Inflammatory macrophage (primary cell): ENCODE measurements at places on chromosomes 2 and 18.

GRCh38 chr2:124320051-124320688, 295.1 kb downstream of the CNTNAP5 start:
- DNase-seq: no peak

GRCh38 chr18:50611529-50611941, 51.6 kb downstream of the MAPK4 start:
- DNase-seq: no peak

GRCh38 chr18:36089001-36089400, 21.6 kb upstream of the RPRD1A start:
- DNase-seq: no peak

GRCh38 chr18:25326361-25326952, 25.5 kb downstream of the ZNF521 start:
- DNase-seq: no peak

DNA sequence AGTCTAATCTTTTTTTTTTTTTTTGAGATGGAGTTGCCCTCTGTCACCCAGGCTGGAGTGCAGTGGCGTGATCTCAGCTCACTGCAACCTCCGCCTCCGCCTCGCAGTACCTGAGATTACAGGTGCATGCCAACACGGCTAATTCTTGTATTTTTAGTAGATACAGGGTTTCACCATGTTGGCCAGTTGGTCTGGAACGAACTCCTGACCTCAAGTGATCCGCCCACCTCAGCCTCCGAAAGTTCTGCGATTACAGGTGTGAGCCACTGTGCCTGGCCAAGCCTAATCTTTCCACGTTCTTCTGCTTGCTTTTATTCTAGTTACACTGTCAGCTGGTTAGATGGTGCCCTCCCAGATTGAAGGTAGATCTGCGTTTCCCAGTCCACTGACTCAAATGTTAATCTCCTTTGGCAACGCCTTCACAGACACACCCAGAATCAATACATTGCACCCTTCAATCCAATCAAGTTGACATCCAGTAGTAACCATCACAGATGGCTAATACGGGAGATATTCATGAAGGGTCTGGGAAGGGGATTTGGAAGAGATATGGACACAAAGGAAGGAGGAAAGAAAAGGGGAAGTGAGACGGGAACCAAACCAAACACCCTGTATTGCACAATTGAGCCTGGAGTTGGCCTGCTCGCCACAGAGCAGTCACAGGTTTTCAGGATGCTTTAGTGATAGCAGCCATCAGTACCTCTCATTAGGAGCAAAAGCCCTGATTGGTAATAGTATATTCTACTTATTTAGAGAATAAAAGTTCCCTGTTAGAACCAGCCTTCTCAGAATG, 229.8 kb downstream of the PIK3C3 start:
- DNase-seq: no peak

GRCh38 chr2:239460780-239461179, 60.0 kb upstream of the HDAC4 start:
- DNase-seq: no peak

DNA sequence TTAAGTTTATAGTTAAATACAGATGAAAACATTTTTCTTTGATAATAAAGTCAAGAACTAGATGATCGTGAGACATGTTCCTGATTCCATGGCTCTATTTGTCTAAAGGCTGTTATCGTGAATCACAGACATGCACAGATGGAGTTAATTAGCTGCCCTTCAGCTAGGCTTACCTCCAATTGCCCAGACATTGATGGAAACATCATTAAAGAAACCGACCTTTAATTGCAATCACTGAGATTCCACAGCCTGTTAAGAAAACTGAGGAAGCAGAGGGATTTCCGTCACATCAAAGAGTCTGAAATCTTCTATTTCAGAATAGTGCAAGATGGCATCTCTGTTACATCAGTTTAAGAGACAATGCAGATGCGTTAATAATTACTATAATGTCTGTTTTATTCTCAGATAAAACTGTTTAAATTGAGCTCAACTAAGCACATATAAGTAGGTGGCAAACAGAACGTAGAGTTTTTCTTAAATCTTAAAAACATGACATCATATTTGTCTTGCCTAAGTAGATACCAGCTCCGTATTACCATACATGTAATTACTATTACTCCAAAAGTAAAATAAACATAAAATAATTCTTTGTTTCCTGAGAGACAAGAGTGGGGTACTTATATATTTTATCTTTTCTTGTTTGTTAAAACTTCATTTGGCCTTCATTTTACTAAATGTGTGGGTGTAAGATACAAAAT, 23.9 kb upstream of the CRACDL start:
- no peak for DNase-seq

- DNase-seq: no peak
Measured at GRCh38 chr18:51666763-51667191, 469.3 kb upstream of the MEX3C start.

DNA sequence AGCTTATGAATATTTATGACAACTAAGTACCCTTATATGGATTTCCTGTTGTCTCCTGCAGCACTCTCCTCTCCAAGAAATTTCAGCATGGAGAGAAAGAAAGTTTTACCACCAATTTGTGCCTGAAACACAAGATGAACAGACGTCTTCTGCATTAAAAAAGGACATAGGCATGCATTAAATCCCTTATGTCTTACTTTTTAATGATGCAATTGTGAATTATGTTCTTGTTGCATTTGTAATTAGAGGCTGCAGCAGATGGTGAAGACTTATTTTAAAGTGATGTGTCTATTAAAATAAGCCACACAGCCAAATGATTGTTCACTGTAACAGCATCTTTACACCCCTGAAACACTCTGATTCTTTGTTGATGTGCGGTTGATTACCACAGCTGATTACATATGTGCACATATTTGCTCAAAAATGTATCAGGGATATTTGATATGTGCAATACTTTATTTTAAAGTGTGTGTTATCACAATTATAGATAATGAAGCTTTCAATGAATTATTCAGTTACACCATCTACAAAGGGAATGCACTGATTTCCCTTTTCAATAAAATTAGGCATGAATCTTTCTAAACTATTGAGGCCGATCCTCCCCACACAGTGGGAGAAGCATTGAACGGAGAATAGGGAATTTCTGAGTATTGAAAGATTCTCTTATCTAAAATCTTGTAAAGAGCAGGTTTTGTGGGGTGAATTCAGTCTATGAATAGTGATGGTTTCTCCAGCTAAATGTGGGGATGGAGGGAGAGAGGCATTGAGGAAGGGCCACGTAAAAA, 585.1 kb downstream of the SLC4A3 start:
- no peak for DNase-seq

GRCh38 chr2:19098467-19099160, 259.8 kb downstream of the OSR1 start:
- DNase-seq: no peak

GRCh38 chr2:138777996-138778395, 2.2 kb downstream of the NXPH2 start:
- DNase-seq: no peak

DNA sequence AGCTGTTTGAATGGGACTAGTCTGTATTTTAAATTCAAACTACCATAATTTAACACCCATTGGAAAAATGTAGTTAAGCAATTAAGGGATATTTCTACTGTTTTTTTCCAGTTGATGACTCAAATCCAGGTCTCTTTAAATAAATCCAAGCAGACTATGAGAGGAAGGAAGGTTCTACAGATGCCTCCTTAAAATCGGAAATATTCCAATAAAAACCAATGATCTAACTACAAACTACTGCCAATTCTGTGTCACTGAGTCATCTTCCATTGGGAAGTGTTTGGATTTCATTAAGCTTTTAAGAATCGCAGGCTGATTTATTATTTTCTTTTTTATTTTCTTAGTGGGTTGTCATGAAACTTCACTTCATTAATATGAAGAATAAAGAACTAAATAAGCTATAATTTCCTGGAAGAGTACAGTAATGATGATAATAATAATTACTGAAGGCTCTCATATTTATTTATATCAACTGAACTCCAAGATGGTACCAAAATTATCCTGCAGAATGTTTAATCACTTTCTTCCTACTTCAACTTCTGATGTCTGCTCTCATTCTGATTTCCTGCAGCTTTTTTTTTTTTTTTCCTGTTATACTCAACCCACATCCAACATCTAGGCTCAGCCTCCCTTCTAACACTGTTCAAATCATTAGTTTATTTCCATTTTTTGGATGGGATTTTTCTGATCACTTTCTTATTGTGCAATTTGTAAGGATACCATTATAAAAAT, 166.3 kb upstream of the FN1 start:
- no peak for DNase-seq

DNA sequence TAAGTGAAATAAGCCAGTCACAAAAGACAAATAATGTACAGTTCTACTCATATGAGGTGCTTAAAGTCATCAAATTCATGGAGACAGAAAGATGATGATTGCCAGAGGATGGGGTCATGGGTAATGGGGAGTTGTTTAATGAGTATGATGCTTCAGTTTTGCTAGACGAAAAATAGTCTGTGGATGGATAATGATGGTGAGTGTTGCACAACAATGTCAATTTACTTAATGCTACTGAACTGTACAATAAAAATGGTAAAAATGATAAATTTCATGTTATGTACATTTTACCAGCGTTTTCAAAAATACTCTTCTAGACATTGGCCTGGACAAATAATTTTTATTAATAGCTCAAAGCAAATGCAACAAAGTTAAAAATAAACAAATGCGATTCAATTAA, 118.5 kb upstream of the KYNU start:
- no peak for DNase-seq

DNA sequence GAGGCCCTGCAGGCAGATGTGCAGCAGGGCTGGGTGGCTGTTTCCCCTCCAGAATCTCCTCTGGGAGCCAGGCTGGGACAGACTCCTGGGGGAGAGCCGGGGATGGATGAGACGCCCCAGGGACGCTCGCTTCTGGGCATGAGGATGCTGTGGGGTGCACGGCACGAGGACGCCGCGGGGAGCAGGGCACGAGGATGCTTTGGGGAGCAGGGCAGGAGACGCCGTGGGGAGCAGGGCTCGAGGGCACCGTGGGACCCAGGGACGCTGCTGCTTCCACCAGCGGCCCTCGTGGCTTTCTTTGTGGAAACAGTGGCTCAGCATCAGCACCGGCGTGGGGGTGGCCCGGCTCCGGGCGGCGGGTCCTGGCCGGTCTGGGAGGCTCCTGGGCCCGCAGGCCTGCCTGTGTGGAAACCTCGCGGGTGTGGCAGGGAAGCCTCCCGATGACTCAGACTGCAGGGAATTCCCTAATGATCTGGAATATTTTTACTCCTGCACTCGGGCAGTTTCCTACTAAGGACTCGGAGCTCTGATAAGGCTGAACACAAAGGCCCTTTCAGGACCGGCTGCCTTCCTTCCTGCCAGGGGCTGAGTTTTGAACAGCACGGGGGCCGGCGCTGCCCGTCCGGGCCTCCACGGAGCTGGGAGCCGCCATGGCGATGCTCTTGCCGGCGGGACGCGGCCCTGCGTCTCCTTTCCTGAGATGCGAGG, 62.6 kb downstream of the NFATC1 start:
- no peak for DNase-seq

DNA sequence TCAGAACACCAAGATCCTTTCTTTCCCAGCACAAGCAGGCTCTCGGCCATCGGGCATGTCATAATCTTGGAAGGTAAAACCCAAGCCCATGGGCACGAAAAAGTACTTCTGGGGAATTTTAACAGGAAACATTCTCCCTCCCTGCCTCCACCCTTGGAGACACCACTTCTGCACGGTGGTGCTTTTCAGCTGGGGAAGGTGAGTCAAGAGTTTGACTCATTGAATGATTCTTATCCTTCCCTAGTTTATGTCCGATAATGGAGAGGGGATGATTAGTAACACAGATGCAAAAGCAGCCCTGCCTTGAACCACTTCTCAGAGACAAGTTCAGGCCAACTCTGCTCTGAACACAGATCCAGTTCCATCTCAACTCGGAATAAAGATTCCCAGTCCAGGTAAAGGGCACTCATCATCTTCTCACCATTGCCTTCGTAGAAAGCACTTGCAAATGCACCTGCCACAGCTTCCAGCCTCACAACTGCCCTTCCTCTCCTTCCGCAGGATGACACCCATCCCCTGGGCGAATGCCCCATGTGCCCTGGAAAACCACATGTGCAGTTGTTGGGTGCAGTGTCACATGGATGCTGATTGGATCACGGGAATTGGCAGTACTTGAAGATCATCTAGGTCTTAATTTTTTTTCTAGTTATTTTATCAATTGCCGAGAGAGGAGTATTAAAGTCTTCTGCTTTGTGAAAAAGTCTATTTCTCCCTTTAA, 136.2 kb downstream of the PXDN start:
- DNase-seq: no peak

- DNase-seq: no peak
Measured at GRCh38 chr18:2588666-2589344, 17.4 kb downstream of the NDC80 start.

GRCh38 chr2:45264227-45265225, 255.3 kb upstream of the SIX2 start:
- DNase-seq: no peak

GRCh38 chr18:23412351-23412964, 40.6 kb upstream of the RIOK3 start:
- DNase-seq: no peak
